ENCODE measurements at places on chromosomes 6 and 20.

DNA sequence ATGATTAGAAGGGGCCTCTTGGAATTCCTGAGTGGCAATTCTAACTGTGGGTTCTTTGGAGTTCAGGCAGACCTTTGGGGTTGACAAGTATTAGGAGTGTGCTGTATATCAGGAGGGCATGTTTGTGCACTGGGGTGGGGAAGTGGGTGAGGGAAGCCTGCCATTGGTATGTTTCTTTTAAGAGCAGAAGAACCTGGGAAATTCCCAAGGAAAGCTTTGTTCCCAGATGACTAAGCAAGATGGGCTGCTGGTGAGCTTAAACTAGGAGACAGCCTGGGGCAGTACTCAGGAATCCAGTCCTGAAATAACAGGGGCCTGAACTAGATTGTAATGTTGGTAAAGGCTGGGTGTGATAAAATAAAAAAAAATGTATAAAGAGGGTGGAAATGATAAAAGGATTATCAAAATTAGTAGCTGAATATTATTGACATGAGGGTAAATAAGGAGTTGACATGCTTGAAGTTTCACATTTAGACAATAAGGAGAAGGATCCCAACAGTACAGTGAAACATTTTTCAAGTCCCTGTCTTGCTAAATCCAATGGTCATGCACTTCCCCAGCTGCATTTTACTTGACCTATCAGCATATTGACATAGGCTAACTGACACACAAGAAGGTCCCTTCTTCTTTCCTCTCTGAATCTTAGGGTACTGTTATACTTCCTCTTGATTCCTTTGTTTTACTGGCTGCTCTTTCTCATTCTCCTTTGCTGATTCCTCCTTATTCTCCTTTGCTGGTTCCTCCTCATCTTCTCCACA is 18.4 kb upstream of the IFNGR1 start:
- DNase-seq: no peak

DNA sequence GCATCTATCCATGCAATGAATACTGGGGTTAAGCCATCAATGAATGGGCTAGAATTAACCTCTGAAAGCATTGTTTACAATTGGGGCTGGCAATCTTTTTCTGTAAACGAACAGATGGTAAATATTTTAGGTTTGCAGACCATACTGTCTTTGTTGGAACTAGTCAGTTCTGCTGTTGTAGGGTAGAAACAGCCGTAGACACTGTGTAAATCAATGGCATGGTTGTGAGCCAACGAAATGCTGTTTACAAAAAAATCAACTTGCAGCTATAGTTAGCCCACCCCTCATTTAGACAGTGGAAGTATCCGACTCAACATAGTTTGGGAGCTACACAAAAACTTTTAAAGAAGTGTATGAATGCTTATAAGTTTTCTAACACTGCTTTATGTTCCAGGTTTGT is 91.5 kb downstream of the BCKDHB start:
- DNase-seq: no peak

DNA sequence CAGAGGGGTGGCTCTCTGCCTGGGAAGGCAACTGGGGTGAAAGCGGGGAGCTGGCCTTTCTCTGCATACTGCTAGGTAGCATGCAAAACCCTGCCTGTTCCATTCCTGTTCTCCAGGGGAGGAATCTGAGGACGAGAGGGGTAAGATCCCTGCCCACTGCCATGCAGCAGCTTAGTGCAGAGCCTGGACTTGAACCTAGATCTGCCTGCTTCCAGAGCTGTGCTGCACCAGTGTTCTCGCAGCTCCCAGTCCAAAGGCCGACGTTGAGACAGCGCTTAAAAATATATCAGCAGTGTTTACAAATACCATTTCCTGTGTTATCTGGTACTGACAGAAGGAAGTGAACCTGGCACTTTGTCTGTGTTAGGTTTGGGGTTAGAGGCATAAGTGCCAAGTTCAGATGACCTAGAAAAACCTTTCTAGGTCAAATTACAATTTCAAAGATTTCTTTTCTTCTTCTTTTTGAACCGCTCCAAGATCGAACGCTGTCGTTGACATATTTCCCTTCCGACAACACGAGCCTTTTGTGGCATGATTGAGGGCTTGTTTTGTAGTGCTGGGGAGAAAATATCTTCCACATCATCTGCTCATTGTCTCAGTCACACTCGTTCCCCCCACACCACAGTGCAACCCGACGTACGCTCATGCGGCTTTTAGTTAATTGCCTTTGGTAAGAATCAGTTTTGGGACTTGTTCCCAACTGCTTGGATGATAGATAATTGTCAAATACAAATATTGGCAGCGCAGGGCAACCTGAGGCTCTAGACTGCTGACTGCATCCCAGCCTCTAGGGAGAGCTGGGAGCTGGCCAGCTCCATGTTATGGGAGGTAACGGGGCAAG is 44.6 kb downstream of the TOX2 start:
- DNase-seq: no peak

- DNase-seq: no peak
Observed at GRCh38 chr6:110617057-110617456, 140.6 kb upstream of the SLC22A16 start.

DNA sequence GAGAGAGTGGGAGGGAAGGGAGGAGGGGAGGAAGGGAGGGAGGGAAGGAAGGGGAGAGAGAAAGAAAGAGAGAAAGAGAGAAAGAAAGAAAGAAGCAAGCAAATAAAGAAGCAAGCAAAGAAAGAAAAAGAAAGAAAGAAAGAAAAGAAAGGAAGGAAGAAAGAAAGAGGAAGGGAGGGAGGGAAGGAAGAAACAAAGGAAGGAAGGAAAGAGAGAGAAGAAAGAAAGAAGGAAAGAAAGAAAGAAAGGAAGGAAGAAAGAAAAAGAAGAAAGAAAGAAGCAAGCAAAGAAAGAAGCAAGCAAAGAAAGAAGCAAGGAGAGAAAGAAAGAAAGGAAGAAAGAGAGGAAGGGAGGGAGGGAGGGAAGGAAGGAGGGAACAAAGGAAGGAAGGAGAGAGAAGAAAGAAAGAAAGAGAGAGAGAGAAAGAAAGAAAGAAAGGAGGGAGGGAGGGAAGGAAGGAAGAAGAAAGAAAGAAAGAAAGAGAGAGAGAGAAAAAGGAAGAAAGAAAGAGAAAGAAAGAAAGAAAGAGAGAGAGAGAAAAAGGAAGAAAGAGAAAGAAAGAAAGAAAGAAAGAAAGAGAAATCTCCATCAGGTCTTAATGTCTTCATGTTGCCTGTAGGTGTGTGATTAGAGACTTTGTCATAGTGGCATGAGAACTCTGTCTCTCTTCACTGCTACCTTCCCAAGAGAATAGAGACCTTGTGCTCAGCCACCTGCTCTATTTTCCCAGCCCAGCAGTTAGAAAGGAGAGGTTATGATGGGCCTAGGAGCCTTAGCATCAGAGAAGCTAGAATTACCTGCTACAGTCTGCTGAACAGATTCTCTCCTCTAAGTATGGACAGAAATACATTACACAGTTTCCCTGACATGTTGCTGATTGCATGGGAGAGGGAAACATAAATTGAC is 5.0 kb downstream of the SEMG1 start:
- DNase-seq: no peak

DNA sequence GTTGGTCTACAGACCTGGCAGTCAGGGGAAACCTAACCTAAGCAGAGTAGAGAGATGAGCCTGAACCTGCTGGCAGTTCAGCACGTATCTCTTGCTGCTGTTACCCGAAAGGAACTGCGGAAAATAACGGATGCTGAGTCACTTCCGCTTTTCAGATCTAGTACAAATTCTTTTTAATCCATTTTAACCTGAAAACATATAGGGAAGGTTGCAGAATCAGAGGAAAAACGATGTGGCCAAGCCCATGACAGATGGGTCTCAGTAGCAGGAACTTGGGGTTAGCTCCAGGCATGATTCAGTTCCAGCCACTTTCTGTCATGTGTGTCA is 351.9 kb upstream of the PRND start:
- DNase-seq: no peak

DNA sequence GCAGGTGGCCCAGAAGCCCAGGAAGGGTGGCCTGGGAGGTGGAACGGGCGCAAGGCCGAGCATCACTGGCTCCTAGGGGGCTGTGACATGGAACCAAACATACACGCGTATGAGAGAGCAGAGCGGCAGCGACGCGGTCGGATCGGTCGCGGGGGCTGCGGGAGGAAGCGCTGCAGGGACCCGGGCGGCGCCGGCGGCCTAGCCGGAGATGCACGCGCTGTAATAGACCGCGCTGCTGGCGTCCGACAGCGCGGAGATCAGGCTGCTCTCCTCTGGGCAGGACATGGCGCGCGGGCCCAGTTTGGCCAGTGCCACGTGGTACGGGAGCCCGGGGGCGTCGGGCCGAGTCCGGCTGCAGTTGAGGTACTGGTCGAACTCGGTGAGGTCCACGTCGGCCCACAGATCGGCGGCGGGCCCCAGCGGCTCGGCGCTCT is 1.5 kb downstream of the SOX18 start:
- no peak for DNase-seq

DNA sequence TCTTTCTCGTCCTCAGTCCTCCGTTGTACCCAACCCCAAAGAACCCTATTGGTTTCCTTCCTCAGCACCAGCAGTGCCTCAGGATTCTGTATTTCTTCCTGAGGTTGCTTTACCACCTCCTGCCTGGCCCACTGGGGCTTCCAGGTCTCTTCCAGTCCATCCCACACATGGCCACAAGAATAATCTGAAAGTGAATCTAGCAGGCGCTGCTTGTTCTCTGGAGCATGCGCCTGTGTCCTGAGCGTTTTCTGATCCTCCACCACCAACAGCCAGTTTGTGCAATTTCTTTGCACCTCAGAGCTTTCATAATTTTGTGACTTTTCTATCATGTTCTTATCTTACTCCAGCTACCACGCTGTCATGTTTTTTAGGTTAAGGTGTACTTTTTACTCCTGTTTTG is 11.6 kb upstream of the HSP90AB1 start:
- DNase-seq: no peak

GRCh38 chr6:99132026-99132635 is 184.4 kb upstream of the FBXL4 start:
- no peak for DNase-seq

DNA sequence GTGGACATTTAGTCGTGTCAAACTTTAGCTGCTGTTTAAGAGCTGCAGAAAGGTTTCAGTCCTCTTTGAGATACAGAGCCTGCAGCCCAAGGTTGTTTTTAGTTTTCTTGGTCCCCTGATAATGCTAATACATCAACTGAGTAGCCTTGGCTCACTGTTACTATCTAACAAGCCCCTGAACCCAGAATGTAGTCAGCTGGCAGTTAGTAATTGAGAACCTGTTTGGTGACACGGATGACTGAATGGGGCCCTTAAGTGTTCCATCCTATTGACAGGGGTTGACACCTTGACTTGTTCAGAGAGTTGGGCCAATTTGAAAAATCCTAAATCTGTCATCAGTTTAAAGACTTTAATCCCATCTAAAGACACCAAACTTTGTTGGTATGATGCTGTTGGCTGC is 2.8 kb downstream of the RTN4IP1 start:
- DNase-seq: no peak
